Left kidney (tissue), 8 donors: ENCODE measurements at places on chromosomes 4 and X. TPM values are rescaled to one million over a fixed set of nuclear protein-coding genes. Genes with fewer than 3 reads are reported as not detected.

The PRDM8 gene
- polyA plus RNA-seq = 1.5 TPM

The PNMA6F gene
- 0.15 TPM for polyA plus RNA-seq

- DNase-seq = peak; percentile 81
These were observed 7.5 kb upstream of the PDLIM3 start for GRCh38 chr4:185542626-185543315.

DNA sequence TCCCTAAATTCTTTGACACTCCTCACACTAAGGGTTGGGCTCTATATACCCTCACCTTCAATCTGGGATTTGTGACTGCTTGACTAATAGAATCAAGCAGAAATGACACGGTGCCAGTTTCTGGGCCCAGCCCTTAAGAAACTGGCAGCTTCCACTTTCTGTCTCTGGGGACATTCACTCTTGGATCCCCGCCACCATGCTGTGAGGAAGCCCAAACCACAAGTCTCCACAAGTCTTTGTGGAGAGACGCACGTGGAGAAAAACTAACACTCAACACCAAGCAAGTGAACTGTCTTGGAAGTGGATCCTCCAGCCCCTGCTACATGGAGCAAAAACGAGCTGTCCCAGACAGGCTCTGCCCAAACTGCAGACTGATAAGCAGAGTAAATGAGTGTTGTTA, 1.1 kb upstream of the EDNRA start:
- no peak for DNase-seq
